RWPE1 (cell line): ENCODE measurements at places on chromosomes 6 and 20.

DNA sequence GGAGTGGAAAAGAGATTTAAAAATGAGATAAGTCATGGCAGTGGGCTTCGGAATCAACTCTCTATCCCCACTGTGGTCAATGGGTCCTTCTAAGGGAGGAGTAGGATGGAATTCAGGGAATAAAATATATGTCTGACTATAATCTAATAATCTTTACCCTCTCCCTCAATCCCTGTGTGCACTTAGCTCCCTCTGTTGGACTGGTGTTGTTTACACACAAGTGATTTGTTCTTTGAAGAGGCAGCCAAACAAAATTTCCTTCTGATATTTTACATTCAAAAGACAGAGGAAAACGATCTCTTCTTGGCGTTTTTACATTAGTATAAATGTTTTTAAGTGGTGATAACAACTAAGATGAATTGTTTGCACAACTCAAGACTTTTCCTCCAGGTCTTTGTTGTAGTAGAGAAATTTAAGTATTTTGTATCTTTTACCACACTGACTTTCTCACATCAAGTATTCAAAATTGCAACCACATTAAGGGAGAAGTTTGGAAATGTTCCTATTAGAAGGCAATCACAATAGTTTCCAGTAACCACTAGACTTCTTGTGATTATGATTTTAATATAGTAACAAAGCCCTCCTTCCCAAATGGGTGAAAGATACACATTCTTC, 317.8 kb downstream of the CENPW start:
- DNase-seq, result peak; percentile 10

- DNase-seq, result no peak
Observed at GRCh38 chr6:71983131-71983530, 96.8 kb downstream of the RIMS1 start.

GRCh38 chr20:23513164-23513563, 22.2 kb downstream of the CST8 start:
- no peak for DNase-seq

DNA sequence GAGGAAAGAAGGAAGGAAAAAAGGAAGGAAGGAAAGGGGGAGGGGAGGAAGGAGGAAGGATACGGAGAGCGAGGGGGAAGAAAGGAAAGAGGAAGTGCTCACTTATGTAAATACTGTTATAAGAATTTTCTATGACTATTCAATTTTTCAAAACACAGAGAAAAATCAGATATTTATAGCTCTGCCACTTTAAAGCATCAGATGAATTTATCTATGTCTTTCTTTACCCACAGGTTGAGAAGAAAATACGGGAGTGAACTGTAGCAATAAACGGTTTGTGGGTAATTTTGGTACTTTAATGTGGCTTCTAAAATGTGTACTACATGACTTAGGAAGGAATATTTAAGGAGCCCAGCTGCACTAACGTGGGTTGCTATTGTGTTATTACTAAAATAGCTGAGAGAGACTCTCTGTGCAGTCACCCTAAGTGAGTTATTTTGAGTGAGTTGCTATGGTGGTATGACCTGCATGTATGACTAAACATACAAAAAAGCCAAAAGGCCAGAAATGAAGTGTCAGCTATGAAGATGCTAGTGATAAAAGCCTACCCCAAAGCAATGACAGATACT, 225.5 kb downstream of the SOD2 start:
- DNase-seq, result no peak

GRCh38 chr6:154535851-154536250, 25.4 kb upstream of the CNKSR3 start:
- DNase-seq, result no peak

DNA sequence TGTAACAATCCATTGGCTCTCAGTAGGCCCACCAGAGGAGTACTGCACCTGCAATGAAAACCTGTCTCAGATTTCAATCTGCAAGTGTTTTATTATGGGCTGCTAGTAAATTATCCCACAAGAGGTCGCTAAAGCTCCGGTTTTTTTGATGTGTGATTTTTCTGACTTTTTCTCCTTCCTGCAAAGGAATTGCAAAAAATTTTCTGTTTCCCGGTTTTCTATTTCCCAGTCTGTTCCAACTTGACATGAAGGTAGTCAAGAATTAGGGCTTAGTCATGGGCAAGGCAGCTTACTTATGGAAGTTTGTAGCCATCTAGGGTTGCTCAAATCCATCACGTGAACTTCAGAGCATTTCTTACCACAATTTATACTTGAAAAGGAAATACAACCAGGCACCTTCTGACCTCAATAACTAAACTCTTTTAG, 38.5 kb upstream of the AHI1 start:
- peak; percentile 41 for DNase-seq

DNA sequence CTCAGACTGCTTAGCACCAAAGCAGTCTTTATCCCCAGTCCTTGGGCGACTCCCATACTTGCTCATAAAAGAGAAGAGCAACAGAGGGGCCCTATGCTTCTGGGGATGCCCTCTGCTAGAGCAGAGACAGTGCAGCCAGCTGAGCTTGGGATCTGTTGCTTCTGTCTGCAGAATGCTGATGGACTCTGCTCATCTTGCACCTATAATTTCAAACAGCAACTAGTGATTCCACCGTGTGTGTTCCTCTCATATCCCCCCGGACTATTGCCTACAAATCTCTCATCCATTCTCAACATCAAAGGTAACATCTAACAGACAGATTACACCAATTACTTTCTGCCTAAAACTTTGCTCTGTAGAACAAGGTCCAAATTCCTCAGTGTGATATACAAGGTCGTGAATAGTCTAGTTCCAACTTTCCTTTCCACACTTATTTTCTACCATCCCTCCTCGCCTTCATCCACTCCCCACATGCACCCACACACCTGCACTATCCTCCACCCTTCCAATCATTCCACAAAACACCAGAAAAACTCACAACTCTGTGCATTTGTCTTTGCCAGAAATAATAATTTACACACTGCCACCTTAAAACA, 62.6 kb downstream of the FRK start:
- no peak for DNase-seq

DNA sequence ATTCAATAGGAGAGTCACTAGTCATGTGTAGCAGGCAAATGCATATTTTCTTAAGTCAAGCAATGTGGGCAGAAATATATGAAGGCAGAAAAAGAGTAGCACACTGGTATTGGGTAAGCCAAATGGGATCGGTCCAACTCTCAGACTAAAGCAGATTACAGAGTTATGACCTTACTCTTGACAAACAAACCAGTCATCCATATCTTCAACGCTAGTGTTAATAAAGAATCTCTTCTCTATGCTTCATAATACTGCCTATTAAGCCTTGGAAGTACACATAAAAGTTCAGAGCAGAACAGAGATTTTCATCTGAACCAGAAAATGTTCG, 320.2 kb upstream of the JARID2 start:
- no peak for DNase-seq

- no peak for DNase-seq
Observed at GRCh38 chr6:44896701-44897100, 431.4 kb upstream of the RUNX2 start.

- DNase-seq, result no peak
Observed at GRCh38 chr6:139395371-139395770, 20.9 kb upstream of the CITED2 start.

GRCh38 chr6:137903933-137904821, 37.1 kb downstream of the TNFAIP3 start:
- peak; percentile 13 for DNase-seq

DNA sequence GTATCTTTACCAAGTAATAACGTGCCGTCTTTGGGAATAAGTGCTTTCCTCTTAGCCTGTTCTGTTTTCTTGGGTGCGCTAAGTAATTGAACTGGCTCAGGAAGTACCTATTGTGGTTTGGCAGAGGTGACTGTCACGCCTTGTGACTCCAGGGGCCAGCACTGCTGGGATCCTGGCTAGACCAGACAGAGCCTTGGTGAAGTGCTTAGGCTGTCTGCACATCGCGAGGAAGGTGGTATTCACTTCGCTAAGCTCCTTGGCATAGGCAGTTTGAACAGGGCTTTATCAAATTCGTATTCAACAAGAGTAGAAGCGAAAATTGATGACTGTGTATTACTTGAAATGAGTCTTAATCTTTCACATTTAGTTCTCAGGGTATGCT, 17.6 kb downstream of the PRDM1 start:
- no peak for DNase-seq

- DNase-seq, result no peak
Observed at GRCh38 chr20:20085071-20085470, 32.7 kb downstream of the CFAP61 start.

DNA sequence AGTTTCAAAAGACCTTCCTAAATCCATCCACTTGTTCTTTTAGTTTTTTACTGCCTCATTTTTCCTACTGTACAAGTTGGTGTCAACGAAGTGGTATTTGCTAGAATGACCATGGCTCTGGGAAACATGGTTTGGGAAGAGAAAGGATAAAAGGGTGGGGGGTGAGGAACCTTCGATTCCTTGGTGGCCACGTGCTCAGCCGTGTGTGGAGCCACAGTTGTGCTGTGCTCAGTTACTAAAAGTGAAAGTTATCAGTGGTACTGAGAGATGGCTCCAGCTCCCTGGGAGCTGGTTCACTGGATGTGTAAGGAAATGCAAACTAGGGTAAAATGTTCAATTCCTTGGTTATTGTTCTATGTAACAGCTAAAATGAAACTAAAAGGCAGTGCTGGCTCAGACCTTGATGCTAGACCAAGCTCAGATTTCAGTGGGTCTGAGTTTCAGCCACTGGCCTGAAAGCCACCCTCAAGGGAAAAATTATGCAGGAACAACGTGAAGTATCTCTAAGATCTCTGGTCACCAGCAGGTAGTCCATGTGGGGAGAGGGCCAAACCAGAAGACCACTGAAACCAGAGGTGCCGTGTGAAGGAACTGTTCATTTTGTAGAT, 7.4 kb upstream of the SLC22A2 start:
- DNase-seq, result no peak

GRCh38 chr6:157182503-157183264, 140.6 kb downstream of the TMEM242 start:
- no peak for DNase-seq

- no peak for DNase-seq
Observed at GRCh38 chr6:131586543-131586942, 13.5 kb downstream of the ARG1 start.

GRCh38 chr20:51447097-51447764, 95.3 kb downstream of the NFATC2 start:
- peak; percentile 96 for DNase-seq

DNA sequence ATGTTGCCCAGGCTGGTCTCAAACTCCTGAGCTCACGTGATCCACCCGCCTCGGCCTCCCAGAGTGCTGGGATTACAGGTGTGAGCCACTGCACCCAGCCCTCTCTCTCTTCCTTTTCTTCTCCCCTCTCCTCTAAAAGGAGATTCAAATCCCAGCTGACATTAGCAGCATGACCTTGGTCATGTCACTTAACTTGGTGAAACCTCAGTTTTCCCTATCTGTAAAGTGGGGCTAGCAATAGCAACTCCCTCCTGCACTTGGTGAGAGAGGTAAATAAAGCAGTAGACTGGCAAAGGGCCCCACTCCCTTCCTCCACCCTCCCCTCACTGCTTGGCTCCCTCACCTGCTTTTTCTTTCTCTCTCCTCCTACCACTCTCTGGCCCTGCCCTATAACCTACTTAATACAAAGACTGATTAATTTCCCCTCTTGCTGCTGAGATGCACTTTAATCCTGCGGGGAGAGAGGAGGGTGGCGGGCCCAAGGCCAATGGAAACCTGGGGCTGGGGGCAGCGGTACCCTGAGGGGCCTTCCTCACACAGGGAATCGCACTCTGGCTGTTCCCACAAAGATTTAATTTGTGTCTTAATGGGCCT, 54.2 kb upstream of the ZFAND3 start:
- no peak for DNase-seq

DNA sequence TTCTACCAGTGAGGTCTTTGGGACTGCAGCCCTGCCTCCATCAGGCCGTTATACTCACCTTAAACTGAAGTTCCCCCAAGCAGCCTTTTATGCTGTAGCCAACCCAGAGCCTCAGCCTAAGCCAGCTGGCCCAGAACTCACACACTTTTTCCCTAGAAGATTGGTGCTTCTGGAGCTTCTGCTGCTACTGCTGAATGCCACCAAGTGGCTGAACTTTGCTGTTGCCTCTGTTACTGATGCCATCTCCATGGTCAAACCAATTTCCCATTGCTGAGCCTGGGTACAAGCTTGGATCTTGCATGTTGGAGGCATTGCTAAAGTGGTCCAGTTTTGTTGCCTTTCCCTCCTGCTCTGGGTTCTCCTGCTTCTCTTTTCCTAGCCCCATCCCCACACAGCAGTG, 15.0 kb upstream of the TBX18 start:
- no peak for DNase-seq

DNA sequence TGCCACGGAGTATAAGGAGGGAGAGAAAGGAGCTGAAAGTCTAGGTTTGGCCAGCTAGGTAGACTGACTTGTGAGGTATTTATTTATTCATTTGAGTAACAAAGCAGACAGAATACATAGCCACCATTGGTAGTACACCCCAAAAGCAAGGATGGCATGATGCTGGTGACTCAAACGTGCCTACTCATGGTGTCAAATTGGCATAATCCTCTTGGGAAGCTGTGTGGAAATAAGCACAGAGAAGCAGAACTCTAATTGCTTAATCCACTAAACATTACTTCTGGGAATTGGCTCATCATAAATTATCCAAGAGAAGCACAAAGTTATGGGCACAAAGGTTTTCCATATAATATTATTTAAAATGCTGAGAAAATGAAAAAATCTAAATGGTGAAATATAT, 2.5 kb downstream of the DEFB132 start:
- no peak for DNase-seq

DNA sequence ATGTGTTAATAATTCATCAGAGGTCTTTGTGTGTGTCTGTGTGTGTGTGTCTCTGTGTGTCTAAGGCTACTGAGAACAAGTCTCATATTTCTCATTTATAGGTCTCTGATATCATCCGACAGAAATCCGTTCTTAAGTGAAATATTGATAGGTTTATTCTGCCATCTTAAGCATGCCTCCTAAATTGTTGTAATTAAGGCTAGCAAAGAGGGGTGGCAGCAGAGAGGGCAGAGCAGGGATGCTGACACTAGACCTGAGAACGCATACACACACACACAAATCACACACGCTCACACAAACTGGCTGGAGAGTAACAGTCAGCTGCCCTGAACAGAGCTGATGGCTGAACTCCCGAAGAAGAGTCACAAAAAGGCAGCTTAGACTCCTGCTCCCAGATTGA, 84.9 kb upstream of the LRFN2 start:
- DNase-seq, result no peak

- no peak for DNase-seq
Observed at GRCh38 chr6:113758826-113759574, 98.1 kb upstream of the MARCKS start.

DNA sequence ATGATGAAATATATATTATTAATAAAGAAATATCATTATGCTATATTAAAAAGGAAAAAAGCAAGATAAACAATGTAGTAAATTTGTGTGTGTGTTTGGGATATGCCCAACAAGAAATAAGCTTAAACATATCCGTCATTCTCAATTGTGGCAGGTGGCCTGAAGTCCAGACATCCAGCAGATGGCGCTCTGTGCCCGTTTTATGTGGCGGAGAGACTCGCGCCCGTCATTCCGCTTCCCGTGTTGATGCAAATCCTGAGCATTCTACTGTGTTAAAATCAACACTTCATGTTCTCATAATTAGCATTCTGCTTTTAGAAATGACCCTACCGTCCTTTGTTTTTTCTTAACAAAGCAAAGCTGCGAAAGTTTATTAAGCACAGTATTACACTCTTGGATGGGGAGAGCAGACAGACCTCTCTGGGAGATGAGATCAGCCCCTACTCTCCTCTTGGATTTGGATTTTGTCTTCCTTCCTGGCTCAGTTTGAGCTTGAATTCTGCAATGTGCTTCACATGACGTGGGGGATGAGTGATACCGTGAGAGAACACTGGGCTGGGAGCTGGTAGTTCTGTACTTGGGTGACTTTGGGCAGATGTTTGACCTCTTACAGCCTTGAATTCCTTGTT, 125.8 kb downstream of the MCHR2 start:
- peak; percentile 53 for DNase-seq

- DNase-seq, result no peak
Observed at GRCh38 chr20:38501858-38502436, 29.3 kb downstream of the RALGAPB start.
